ENCODE measurements at places on chromosomes 4 and X.

GRCh38 chr4:27101126-27101525, 240.5 kb downstream of the STIM2 start:
- no peak for DNase-seq

- DNase-seq: no peak
Measured at GRCh38 chr4:10159671-10160070, 43.1 kb upstream of the WDR1 start.

DNA sequence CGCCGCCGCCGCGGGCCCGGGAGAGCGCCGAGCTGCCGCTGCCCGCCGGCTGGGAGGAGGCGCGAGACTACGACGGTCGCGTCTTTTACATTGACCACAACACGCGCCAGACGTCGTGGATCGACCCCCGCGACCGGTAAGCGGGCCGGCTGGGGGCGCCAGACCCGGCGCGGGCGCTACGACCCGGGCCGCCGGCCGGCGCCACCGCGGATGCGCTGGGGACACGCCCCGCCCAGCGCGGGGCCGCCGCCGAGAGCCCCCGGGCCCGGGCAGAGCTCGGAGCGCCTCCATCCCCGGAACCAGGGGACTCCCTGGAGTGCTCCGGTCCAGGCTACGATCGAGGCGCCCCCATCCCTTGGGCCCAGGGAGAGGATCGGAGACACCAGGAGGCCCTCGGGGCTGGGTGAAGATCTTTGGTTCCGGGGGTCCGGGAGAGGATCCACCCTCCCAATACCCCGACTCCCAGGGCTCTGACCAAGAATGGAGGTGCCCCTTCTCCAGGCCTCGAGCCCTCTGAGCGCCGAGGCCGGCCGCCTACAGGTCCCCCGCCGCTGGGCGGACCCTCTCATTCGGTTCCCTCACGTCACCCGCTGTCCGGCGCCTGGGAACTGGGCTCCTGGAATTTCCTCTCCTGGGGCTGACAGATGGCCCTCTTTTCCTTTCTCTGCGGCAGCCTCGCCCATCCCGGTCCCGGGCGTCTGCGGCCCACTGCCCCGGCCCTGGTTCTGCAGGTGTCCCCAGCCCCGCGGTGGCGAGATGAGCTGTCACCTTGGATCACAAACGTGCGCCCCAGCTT, 48.8 kb downstream of the CLDN34 start:
- no peak for DNase-seq

DNA sequence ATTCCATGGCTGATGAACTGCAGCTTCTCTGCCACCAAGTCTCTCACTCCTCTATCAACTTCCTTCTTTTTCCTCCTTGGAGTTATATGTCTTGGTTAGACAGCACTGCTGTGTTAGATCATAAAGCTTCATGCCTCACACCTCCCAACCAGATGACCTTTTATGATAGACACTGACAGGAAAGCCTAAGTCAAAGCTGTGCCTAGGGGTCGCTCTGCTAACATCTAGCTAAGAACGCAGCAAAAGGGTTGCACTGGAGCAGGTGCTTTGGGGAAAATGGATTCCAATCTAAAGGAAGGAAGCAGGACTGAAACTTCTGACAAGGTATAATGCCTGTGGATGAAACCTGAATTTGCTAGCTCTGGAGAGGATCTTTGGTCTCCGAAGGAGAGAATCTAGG, 509.7 kb downstream of the SMARCA1 start:
- DNase-seq: no peak

DNA sequence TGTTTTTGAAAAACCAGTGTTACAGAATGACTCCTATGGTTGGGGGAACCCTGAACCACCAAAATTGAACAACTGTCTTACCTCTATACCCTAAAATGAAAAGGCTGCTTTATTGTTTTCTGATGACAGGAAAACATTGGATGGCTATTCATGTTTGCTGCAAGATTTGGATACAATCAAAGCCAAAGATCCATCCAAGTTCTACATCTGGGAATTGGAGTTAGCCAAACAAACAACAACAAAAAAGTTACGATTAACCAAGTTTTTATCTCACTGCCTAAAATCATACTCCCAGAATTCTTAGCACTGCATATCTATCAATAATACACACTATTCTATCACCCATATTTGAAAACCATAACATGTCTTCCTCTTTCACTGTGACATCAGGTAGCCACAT, 349.7 kb upstream of the SLC7A11 start:
- no peak for DNase-seq

DNA sequence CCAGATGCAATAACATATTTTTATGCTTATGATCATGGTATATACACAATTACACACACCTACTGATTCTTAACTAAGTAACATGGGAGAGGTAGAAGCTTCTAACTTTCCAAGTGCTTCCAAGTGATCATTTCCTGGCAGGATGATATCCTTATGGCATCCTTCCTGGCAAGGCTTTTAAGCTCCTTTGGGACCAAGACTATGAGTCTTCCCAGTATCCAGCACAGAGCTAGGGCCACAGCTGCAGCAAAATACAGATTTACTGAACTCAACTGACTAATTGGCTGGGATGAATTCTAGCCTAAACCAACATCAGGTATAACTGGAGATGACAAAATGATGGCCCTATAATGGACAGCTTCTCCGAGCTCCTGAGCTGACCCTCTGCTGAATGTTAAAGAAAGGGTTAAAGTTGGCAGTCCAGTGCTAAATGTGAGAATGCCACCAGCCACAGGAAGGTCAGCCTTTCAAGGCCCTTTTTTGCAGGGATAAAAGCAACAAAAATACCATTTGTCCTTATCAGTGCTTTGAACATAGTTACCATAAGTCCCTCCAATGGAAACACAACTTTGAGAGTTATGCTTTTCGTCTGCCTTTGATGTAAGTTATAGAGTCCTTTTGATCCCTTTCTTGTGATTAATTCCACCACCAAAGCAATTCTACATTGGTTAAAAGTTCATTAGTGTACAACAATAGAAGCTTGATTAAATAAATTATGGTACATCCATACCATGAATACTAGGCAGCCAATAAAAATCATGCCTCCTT, 73.4 kb downstream of the MGST2 start:
- DNase-seq: no peak

DNA sequence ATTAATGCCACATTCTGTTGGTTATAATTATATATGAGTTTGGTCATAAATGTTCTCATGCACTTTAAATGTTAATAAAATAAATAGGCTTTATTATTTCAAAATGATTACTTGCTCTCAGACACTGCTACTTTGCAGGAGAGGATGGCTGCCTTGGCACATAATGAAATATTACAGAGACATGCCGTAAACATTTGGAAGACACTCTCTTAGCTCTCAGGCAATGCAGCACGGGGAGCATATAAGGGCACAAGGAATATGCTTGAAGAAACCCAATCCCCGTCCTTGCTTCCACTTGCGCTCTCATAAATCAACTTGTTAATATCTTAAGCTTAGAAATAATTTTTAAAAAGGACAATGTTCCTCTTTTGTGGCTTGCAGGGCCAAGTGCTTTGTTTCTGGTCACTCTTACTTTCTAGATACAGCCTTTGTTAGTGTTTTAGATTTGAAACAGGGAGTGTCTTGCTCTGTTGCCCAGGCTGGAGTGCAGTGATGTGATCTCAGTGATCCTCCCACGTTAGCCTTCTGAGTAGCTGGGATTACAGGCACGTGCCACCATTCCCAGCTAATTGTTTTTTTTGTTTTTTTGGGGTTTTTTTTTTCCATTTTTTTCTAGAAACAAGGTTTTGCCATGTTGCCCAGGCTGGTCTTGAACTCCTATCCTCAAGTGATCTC, 445.0 kb downstream of the SPRY1 start:
- no peak for DNase-seq

DNA sequence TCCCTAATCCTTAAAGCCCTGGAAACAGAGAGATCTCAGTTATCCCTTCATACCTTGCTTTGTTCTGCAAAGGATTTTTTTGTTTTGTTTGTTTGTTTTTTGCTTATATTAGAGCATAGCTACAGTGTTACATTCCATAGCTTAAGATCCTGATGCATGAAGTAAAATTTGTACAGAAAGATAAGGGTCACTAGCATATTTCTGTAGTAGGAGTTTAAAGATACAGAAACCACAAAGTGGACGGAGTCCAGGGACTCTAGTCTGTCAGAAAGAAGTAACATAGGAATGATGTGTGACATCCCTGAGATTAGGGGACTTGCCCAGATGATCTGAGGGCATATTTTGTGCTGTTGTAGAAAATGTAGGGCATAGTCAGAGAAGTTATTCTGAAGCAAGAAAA, 151.9 kb upstream of the PLAC1 start:
- DNase-seq: no peak

DNA sequence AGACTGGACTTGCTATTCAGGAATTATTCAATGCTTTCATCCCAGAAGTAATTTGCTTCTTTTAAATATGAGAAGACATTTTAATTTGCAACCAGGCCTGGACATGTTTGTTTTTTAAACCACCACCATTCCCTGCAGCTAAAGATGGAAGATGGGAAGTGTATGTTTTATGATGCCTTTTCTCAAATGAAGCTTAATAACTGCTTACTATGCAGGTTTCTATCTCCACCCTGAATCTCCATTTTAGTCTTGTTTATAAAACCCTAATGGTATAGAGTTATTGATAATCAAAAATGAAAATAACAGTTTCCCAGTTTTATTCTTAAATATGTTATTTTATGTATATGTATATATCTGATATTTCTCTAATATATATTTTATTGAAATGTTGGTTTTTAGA, 418.9 kb downstream of the C4orf33 start:
- DNase-seq: no peak

DNA sequence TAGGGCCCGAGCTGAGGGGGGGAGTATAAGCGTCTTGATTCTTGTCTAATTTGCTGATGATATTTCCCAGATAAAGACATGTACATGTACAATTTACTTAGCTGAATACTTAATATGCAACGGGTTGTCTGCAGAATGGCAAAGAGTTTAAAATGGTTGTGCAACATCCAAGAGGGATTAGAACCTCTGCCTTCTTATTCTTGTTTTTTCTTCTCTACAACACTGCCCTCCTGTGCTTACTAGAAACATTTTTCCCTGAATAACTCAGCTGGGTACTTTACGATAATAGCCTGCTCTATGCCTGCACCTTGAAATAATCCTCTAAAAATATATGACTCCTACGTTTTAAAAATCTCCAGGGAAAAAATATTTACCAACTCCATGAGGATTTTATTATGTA, 41.8 kb downstream of the INTS12 start:
- no peak for DNase-seq
